ENCODE measurements at places on chromosomes 2 and 18.

GRCh38 chr2:167550448-167550847, 662.2 kb downstream of the XIRP2 start:
- DNase-seq = peak; percentile 29

- DNase-seq = no peak
Observed at GRCh38 chr2:24856791-24857211, 63.2 kb downstream of the ADCY3 start.

DNA sequence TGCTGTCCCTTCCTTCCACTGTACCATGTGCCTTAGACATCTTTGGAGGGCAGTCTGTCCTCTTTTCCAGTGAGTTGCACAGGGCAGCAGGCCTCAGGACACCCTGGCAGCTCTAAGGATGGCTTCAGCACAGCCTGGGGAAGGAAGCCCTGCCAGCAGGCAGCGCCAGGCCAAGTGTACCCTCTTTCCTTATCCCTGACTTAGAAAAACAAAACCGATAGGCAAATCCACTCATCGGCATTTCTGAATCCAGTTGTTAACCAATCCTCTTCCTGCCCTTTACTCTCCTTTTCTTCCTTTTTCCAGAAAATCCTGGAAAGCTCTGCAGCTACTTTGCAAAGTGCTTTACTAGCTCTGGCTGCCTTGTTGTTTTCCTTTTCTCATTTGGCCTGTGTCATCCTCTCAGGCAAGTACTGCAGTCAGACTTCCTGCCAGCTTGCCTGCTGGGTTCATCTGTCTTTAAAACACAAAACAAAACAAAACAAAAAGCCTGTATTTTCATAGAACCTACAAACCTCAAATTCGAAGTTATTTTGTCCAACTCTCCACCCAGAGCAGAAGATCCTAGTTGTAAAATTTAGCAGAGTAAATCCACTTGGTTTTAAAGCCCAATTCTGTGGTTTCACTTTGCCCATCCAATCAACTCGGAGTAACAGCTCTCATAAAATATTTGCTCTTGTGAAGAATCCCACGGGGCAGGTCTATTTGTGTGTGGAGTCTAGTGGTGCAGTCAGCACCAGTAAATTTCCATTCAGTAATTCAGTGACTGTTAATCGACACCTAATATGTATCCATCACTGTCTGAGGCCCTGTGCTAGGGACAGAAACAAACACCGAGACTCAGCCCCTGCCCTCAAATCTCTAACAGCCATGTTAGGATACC, 45.2 kb downstream of the PCBP1 start:
- peak; percentile 84 for DNase-seq

DNA sequence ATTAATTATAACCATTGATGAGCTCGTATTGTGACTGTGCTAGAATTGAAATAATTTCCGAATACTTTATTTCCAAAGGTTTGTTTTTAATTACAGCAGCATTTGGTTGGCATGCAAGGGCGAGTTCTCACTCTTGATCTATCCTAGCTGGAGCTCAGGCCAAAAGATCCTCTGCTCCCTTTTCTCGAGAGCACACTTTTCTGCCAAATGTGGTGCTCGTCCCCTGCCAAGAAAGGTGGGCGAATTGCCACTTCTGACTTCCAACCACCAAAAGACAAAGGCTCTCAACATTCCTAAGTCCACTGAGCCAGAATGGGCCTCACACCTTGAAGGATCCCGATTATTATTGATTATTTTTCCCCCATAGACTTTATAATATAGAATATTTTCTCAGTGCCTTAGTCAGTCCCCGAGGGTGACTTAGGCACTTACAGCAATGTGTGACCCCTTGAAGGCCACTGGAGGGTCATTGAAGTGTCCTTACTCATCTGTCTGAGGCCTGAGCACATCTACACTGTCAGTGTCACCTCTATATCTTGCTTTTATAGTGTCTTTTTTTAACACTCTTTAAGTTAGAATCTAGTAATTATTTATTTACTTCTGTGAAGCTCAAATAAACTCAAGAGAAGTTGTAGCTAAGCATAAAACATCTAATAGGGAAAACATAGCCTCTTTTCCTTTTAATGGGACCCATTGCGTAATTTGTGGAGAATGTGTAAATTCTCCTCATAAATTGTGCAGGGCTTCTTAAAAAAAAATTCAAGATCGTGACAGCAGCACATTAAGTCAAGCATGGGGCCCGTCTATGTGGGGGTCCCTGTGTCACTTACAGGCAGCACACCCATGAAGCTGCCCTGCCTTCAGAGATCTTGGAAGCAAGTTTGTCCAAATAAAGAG, 98.3 kb downstream of the MEIS1 start:
- no peak for DNase-seq

Data from SW480 (cell line).